H4 (cell line): ENCODE measurements at places on chromosomes 13 and 19.
A peak's percentile ranks its signal among the peaks of the same experiment; 100 is the strongest.

- no peak for DNase-seq
Observed at GRCh38 chr13:44237881-44238421, 135.7 kb upstream of the SERP2 start.

DNA sequence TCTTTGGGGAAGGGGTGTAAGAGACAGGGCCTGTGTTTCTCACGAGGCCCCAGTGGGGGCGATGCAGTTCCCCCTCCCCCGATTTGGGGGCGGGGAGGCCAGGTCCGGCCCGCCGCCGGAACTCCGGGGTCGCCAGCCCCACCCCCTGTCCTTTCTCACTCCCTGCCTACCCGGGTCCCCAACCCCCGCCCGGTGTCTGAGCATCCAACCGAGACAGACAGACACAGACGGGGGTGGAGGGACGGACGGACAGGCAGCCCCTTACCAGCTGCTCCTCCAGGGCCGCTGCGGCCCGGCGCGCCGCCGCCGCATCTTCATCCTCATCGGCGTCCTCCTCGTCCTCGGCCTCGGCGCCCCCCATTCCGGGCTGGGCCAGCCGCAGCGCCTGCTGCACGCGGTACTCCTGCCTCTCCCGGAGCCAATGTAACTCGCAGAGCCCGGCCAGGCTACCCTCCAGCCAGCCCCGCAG is 397 bp downstream of the DACT3 start:
- no peak for DNase-seq

DNA sequence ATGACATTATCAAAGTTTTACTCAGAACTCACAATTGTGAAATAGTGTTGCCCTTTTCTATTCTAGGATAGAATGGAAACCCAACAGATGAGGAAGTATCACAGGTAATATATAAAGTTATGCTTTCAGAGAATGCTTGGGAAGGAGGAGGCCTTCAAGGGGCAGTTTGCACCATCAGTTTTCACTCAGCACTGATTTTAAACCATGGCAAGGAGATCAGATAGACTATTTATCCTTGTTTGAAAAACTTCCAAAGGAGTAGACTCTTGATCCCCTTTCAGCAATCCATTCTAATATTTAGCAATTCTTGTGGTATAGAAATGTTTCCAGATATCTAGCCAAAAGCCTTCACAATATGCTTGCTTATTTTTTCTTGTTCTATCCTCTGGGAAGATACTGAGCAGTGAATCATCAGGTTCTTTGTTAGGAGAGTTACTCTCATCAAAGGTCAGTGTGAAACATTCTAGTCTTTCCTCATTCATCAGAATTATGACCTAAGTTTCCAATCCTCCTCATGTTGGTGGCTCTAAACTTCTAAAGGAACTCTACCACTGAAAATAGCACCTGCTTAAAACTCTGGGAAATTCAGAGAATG is 3.8 kb downstream of the GPC6 start:
- no peak for DNase-seq

- peak; percentile 18 for DNase-seq
Observed at GRCh38 chr13:100512422-100512821, 76.2 kb downstream of the GGACT start.

DNA sequence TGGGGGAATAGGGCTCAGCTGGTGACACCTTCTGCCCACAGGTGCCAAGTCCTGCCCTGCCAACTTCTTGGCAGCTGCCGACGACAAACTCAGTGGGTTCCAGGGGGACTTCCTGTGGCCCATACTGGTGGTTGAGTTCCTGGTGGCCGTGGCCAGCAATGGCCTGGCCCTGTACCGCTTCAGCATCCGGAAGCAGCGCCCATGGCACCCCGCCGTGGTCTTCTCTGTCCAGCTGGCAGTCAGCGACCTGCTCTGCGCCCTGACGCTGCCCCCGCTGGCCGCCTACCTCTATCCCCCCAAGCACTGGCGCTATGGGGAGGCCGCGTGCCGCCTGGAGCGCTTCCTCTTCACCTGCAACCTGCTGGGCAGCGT is 2.1 kb downstream of the P2RY11 start:
- DNase-seq = no peak

GRCh38 chr13:85709072-85709471 is 90.1 kb downstream of the SLITRK6 start:
- DNase-seq = no peak

DNA sequence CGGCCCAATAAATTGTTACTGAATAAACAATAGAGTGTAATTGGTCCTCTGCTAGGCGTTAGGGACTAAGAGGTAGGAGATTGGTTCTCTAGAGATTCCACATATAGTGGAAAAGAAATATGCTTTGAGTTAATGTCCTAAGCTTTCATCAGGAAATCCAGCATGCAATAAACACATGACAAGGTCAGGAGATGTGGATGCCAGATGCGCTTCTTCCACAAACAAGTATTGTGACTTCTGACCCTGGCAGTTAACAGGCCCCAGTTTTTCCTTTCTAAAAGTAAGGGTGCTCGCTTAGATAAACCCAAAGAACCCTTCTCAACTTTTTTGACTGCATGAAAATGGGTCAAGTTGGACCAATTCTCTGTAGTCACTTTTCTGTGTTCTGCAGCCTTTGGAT is 146.5 kb upstream of the SOX21 start:
- DNase-seq = no peak

DNA sequence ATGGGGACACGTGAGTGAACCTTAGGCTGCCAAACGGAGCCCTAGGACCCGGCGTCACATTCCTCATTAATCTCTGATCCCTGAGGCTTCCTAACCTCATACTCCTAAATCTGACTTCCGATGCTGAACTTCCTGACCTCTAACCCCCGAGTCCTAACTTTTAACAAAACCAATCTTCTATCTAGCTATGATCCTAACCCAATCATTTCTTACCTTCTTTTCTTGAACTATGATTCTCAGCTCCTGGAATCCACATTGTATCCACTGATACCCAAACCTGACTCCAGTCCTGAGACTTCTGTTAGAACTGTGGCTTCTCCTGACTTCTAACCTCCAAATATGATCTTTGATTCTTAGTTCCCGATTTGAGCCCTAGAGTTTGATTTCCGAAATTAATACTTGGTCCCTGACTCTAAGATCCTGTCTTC is 447 bp downstream of the NFKBIB start:
- no peak for DNase-seq

GRCh38 chr13:36850790-36851438 is 31.9 kb downstream of the RFXAP start:
- DNase-seq = no peak
